ENCODE measurements at places on chromosomes 7 and 10.

GRCh38 chr10:121615435-121615793, 17.2 kb upstream of the FGFR2 start:
- DNase-seq = no peak

DNA sequence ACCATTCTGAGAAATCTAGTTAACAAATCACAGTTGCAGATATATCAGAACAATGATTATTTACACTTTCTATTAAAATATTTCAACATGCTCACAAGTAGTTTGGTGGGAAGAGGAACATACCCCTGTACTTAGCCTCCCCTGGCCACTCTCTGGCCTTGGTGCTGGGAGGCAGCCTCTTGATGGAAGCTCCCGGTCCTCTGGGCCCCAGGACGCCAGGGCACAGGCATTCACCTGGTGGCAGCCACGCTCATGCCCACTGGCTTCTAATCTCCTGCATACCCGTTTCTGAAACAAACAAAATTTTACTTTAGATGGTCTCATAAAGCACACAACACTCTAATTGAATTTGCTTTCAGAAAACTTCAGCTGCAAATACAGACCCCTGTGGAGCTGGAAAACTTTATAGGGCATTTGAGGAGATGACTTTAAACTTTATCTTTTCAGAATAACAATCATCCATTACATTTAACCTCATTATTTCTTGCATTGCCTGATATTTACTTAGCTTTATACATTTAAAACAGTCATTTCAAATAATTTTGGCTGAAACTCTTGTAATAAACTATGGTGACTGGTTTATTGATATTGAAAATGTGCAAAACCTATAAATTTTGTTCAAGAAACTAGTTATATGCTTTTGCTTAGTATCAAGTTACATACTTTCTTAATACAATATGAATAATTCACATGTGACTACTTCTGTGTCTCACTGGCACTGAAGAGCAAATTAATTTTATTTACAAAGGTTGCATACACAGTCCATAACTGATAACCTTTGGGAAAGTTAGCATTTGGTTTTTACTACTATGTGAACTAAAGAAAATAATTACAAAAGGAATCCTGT, 30.8 kb downstream of the C10orf143 start:
- no peak for DNase-seq

- DNase-seq = no peak
Measured at GRCh38 chr10:17984056-17984455, 32.3 kb downstream of the SLC39A12 start.

GRCh38 chr7:143352531-143353002, 9.9 kb downstream of the FAM131B start:
- no peak for DNase-seq

- DNase-seq = no peak
Measured at GRCh38 chr10:13673156-13673555, 86.4 kb downstream of the PRPF18 start.

DNA sequence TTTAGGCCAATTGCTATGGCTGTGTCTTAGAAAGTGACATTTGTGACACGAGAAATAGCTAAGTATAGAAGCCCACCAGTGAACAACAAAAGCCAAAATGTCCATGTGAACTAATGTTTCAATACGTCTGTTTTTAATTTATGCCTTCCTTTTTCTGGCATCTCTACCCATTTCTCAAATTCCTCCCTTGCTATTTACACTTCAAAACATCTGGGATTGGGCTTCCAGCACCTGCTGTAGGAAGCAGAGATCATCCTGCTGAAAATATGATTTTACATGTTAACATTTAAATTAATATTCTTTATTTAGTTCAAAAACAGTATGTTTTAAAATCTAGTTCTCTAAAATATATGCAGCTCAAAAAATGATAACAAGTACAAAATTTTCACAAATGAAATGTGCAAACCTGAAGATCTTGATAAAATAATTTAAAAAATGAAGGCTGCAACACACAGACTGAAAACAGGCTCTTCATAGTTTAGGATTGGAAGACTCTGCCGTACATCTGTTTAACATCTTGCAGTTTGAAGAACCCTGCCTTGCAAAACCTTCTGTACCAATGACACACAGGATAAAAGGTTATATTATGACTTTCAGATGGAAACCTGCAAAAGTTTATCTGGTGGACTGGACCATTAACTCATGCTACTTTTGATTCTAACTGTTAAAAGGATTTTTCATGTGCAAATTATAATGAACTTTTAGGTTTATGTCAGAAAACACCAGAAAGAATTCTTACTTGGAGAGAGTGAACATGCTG, 408.4 kb downstream of the SUGCT start:
- no peak for DNase-seq

DNA sequence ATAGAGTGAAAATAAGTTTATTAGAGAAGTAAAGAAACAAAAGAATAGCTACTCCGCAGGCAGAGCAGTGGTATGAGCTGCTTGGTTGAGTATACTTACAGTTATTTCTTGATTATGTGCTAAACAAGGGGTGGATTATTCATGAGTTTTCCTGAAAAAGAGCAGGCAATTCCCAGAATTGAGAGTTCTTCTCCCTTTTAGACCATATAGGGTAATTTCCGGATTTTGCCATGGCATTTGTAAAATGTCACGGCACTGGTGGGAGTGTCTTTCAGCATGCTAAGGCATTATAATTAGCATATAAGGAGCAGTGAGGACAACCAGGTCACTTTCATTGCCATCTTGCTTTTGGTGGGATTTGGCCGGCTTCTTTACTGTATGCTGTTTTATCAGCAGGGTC, 25.7 kb upstream of the GALNT17 start:
- DNase-seq = no peak

DNA sequence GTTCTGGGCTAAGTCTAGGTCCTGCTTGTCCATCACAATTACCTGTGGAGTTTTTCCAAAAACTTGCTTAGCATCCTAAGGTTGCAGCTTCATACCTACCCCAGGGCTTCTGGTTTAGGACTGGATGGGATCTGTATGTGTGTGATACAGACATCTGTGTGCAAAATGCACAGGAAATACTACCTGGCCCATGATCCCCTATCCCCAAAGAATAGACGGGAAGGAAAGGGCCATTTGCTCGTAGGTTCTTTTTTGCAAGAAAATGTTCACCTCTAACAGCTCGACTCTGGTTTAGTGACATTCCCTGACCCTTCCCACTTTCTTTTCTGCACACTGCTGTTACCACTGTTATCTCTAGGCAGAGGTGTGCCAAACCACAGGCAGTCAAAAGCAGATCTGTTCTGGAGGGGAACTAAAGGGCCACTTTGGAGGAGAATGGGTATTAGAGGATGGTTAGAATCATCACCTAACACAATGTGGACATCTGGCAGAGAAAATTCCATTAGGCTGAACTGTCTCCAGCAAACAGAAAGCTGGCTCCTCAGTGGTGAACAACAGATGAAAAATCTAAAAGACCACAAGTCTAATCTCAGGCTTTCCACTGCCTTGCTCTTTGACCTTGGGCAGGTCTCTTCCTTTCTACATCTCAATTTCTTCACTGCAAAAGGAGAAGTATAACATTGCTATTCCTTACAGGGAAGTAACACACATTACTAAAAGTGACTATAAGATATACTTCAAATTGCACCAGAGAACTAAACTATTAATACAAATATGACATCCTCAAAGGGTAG, 107.4 kb downstream of the UBE2H start:
- no peak for DNase-seq

DNA sequence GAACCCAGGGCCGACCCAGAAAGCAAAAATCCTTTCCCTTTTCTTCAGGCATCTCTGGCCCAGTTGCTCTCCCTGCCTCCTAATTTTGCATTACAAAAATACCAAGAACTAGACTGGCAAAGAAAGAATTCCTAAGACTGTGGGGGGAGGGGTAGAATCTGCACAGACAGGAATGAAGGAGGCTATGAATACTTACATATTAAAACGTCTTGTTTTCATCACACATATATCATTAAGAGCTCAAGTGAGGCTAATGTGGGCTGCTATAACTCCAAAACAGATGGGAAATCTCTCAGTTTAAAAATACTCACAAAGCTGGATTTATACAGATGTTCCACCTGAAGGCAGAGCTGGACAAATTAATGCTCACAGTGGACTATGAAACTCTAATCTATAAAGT, 29.2 kb upstream of the MKX start:
- DNase-seq = no peak

DNA sequence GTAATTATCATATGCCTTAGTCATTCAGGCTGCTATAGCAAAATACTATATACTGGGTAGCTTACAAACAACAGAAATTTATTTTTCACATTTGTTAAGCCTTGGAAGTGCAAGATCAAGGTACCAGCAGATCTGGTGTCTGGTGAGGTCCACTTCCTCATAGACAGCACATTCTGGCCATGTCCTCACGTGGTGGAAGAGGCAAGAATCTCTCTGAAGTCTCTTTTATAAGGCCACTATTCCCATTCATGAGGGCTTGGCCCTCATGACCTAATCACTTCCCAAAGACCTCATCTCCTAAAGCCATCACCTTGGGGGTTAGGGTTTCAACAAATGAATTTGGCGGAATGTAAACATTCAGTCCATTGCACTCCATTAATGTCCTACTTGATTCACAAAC, 137.5 kb upstream of the C1GALT1 start:
- DNase-seq = no peak

DNA sequence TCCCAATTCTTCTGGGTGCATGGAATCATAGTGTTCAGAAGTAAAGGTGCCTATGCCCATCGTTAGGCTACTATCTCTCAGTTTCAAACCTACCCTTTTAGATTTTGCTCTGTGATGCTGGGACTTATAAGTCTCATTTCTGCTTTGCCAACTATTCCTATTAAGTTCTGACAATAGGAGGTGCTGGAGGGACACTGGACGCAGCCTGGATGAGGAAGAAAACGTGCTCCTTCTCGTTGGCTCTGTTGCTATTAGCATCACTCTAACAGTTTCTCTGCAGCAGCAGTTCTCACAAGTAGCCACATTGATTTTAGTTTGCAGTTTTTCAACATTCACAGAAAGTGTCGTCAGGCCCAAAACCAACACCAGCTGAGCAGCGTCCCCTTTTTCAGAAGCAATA, 72.4 kb downstream of the ABCC2 start:
- DNase-seq = no peak

- no peak for DNase-seq
Measured at GRCh38 chr10:62384447-62385081, 10.4 kb downstream of the ZNF365 start.
